ENCODE measurements at places on chromosomes 6 and 20.

DNA sequence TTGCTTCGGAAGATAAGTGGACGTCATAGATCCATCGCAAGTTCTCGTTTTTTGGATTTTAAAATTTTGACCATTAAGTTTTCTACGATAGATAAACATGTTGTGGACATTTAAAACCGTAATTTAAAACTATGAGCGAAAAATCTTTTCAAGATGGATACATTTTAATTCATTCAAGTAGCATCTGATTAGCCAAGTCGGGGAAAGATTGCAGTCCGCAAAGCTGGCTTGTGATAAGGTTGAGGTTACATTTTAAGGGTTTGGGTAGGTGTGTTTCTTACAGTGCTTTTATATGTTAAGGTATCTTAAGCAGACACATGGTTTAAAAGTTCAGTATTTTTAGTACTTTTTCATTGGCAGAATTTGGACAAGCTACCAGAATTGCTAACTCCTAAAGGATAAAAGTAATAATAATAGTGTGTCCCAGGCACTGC, 1.2 kb downstream of the WTAP start:
- no peak for DNase-seq

DNA sequence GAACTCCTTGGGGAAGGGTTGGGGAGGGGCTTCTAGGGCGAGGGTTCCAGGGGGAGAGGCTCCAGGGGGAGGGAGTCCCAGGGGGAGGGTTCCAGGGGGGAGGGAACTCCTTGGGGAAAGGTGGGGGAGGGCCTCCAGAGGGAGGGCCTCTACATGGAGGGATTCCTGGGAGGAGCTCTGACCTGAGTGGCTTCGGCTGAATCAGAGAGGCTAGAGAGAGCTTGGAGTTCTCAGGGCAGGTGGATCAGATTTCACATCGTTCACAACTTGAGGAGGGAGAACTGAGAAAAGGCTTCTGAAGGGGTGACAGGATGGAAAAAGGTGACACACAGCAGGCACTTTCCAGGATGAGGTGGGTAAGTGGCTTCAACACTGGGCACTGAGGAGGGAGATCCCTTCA, 49.1 kb downstream of the DAAM2 start:
- DNase-seq = peak; percentile 16

- DNase-seq = no peak
Measured at GRCh38 chr6:128981716-128982115, 98.8 kb downstream of the LAMA2 start.

DNA sequence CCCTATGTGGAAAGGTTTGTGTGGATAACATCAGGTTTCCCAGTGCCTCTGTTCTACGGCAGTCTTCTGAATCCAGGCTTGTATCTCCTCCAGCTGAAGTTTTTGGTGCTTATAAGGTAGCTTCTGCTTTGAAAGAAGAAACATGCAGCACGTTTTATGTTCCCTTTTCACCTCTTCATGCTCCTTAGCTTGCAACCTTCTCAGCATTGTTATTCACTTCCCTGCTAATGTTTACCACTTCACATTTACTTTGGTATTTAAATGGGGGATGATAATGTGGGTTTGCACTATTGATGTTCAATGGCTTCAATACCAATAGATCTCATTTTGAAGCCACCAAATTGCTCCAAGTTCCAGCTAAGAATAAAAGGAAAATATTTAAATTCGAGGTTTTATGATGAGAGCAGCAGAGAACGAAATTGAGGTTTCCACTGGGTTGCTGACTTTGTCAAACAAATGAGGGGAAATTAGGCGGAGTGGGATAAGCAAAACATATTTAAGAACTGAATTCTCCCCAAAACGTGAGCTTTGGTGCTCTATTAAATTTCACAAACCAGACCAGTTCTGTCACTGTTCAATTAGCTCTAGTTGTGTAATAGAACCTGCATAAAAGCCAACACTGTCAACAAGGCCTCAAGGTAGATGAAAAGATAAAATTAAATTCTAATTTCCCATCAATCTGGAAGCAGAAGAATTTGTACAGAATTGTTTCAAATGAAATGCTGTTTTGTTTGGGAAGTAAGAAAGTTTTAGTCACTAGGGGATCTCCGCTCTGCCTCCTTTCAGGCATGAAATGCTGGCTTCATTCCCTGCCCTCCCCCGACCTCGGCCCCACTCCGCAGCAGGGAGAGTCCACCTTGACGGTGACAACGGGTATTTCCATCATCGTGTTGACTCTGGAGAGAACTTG, 1.4 kb downstream of the IL22RA2 start:
- no peak for DNase-seq

- no peak for DNase-seq
Measured at GRCh38 chr6:75300531-75300855, 15.9 kb upstream of the TMEM30A start.

GRCh38 chr6:45619211-45619760, 241.6 kb upstream of the SUPT3H start:
- DNase-seq = no peak

Data from NCI-H1436 treated with DMSO at 0.1 percent for 48 hours (cell line).